ENCODE measurements at places on chromosomes 4 and X.
A peak's percentile ranks its signal among the peaks of the same experiment; 100 is the strongest.

GRCh38 chrX:154727871-154728270, 23.0 kb downstream of the GAB3 start:
- DNase-seq = no peak

GRCh38 chr4:57550198-57550597, 440.0 kb upstream of the IGFBP7 start:
- no peak for DNase-seq

DNA sequence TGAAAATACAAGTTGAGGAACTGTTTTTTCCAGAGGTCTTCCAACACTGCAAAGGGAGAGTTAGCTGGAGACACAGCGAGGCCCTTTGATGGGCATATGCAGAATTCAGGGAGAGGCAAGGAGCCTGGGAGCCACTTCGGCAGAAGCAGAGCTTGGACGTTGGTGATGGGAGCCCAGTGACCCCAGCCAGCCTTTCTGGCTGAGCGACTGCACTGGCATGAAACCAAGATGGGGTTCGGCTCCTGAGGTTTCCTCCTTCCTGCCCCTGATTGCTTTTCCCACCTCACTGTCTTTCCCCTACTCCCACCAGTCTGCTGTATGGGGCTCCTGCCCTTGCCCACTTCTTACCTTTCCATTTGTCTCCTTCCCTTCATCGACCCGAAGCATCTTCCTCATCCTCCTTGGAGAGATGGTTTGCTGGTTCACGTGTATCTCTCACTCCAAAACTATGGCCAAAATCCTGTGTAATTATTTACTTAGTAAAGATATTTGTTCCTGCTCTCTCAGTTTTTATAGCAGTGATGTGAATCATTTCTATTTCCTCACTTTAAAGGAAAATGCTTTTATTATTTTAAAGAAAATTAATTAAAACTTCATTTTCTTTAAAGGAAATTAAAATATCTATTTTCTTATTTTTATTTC, 100.5 kb downstream of the NFKB1 start:
- DNase-seq = no peak

DNA sequence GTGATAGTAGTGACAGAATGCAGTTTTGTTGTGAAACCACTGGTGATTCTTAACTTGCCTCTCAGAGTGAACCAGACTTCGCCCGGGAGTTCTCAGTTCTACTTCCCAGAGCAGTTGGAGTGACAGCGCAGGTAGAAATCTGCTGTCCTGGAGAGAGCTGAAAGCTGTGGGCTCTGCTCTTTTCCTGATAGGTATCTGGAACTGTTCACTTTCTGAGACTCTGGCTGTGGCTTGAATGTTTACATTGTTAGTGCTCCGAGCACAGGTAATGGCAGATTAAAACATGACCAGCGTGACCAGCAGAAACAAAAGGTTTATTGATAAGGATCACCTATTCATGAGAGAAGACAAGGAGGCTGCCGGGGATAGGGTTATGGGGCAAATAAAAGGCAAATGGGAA, 360.7 kb downstream of the BMPR1B start:
- no peak for DNase-seq

DNA sequence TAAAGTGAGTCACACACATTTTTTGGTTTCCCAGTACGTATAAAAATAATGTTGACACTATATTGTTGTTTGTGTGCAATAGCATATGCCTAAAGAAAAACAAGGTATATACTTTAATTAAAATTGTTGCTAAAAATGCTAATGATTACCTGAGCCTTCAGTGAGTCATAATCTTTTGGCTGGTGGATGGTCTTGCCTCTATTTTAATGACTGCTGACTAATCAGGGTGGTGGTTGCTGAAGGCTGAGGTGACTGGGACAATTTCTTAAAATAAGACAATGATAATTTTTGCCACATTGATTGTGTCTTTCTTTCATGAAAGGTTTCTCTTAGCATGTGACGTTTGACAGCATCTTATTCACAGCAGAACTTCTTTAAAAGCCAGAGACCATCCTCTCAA, 21.0 kb upstream of the ANXA10 start:
- no peak for DNase-seq

GRCh38 chr4:5041699-5042098, 9.6 kb upstream of the STK32B start:
- DNase-seq = no peak

- DNase-seq = no peak
Measured at GRCh38 chr4:77821775-77822174, 2.6 kb upstream of the CNOT6L start.

DNA sequence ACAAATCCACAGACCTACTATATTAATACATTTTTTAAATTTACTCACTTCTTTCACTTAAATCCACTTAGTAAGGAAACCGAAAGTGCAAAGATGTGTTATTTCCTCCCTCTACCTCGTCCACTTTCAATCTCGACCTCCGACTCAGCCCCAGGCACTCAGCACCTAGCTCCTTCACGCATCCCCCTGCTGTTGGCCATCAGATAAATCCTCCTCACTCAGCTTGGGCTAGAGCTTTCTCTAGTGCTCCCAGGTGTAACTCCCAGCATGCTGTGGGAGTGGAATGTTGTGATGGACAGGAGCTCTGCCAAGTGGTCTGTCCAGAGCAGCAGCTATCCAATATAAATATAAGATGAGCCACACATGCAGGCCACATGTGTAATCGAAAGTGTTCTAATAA, 26.7 kb upstream of the TEC start:
- DNase-seq = no peak

DNA sequence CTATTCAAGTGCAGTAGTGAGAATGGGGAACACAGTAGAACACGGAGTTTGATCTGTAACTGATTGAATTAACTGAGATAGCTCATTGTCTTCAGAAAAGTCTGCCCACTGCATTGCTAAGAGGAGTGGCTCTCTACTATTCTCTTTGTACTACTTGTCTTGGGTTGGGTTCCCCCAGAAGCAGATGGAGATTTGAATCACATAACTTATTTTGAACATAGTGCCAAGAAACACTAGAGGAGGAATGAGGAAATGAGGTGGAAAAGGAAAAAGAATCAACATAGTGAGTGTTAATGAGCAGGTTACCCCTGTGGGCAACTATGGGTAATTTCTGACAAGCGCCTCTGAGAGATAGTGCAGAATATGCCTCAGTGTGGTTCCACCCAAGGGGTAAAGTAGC, 362.7 kb downstream of the STIM2 start:
- DNase-seq = no peak

- DNase-seq = no peak
Measured at GRCh38 chr4:19300213-19300612, 951.5 kb upstream of the SLIT2 start.

DNA sequence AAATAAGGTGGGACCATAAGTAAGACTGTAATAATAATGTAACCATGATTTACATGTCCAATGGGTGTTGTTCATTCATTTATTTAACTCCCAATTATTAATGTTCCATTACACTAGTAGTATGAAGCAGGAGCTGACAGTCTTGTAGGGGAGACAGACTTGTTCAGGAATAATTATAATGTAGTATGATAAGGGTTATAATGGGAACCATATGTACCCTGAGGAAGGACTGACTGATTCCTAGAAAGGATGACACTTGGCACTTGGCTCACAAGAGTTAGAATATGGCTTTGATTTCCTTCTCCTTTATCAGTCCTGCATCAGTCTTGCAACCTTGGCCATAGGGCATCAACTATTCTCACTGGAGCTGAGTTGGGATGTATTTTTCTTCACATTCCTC, 24.2 kb downstream of the PCDH7 start:
- no peak for DNase-seq

GRCh38 chr4:3765271-3766035, 732 bp upstream of the ADRA2C start:
- no peak for DNase-seq

DNA sequence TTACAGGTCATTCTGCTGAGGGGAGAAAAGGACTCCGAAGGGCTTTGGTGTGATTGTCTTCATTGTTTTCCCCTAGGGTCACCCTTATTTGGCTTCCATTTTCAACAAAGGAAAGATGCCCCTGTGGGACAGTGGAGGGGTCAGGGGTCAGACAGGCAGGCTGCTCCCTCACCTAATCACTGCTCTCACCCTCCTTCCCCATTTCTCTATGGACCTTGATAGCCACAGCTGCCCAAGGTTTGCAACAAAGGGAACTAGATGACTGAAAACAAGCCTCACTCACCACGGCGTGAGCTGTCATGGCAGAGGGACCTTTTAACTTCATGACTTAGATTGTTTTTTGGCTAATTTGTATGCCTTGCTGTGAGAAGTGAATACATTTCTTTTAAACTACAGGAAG, 40.7 kb downstream of the C4orf51 start:
- DNase-seq = no peak

GRCh38 chr4:73869130-73870055, at the start of gene CXCL1:
CXCL1 (plus strand) TSS chr4:73869393; CDS start chr4:73869471, 78 bp downstream.
- DNase-seq = no peak

DNA sequence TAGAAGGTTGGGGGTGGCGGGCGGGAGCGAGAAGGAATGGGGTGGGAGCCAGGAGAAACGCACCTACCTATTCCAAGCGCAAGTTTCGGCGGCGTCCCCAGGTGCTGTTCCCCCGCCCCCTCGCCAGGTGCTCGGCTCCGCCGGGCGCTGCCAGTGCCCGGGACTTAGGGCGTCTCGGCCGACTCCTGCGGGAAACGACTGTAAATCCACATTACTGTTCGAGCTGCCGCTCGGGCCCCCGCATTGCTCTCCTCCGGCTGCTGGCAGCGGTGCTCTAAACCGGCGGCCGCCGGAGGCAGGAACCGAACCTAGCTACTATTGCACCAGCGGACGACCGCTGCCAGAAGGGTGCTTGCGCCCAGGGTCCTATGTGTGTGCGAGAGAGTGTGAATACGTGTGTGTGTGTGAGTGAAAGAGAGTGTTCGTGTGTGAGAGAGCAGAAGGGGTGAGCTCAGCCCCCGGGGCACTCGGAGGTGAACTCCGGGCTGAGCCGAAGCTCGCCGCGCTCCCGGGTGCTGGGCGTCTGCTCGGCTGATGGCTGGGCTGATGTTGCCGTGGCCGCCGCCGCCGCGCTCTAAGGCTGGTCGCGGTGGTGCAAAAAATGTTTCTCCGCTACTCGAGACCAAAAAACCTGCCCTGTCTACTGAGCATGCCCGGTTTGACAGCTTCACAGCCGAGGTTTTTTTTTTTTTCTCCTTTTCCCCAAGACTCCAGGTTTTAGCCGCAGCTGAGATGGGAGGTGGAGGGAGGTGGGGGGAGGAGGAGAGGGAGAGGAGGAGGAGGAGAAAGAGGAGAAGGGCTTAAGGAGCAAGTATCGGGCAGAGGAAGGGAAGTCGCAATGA, 115.7 kb upstream of the TEX13C start:
- peak; percentile 4 for DNase-seq

GRCh38 chrX:9842541-9842940, 56.3 kb downstream of the SHROOM2 start:
- no peak for DNase-seq

GRCh38 chr4:145199051-145199716, 18.8 kb upstream of the OTUD4 start:
- DNase-seq = no peak

- peak; percentile 10 for DNase-seq
Measured at GRCh38 chrX:101550751-101551379, 518 bp downstream of the ARMCX1 start.

- DNase-seq = no peak
Measured at GRCh38 chrX:134868771-134869495, 121.9 kb upstream of the SMIM10 start.

- DNase-seq = no peak
Measured at GRCh38 chr4:28176942-28177341, 1316.3 kb downstream of the STIM2 start.

GRCh38 chr4:158781963-158782362, 13.1 kb downstream of the FNIP2 start:
- DNase-seq = no peak

DNA sequence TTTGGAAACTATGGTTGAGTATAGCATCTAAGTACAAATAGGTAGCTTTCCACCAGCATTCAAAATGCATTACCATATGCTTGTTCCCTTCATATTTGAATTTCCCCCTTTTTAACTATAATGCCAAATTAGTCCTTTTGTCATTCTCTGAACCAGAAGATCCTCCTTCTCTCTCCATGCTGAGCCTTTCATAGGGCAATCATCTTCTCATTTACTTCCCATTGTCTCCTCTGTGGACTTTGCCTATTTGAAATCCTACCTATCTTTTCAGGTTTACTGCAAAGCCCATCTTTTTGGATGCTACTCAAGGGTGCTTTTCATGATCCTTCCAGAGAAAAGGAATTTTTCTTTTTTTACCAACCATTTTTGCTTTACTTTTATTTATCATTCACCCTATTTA, 54.7 kb downstream of the DKK2 start:
- DNase-seq = no peak

DNA sequence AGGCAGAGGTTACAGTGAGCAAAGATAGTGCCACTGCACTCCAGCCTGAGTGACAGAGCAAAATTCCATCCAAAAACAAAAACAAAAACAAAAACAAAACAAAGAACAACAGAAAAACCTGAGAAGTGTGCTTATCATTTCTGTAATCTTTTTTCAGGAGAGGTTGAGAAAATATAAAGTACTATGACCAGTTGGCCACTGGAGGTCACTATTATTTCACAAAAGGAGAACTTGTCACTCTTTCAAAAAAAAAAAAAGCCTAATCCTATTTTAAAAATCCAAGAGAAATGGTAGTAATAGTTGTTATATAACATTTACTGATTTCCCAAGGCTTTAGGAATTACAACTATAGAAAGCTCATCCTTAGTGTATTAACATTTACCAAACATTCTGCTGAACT, 24.9 kb upstream of the RNF150 start:
- DNase-seq = no peak

GRCh38 chrX:15953801-15954200, 99.2 kb upstream of the AP1S2 start:
- no peak for DNase-seq

DNA sequence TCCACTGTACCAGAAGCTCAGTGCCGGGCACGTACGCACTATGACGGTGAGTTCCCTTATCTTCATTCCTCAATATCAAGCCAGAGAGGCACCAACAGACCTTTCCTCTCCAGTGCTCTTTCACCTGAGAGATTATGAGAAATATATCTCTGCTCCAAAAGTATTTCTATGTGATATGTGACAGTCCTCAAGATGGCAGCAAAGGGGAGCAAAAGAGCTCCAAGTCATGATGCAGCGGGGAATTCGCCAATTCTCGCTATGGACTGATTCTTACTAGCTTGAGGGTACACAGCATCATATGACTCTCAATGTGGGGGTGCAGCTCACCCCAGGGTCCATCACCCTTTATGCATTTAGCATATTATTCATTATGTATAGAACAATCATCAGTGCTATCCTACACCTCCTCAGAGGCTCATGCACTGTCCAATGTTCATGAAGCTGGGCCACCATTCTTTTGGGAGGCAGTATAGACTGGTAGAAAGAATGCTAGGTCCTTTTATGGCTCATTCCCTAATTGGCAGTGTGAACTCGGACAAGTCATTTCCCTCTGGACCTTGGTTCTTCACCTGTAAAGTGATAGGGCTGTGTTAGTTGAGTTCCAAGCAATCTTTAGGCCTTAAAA, 12.8 kb upstream of the IQSEC2 start:
- DNase-seq = no peak

DNA sequence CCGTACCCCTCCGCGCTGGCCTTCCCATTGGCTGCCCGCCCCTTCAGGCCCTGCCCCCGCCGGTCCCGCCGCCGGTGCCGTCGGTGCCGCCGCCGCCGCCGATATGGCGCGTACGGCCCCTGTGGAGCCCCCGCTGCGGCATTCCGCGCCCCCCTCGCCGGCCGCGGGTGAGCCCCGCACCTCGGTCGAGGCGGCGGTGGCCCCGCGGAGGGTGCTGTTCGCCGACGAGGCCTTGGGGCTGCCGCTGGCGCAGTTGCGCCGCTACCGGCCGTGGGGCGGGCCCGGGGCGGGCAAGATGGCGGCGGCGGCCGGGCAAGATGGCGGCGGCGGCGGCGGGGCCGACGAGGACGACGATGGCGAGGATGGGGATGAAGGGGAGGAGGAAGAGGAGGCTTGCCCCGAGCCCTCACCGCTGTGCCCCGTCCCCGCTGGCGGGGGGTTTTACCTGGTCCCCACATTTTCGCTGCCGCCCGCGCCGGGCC, at the start of gene PPP1R3F:
PPP1R3F (plus strand) TSS at position 27 of the 482 bp plus-strand sequence; CDS start at position 104, 77 bp downstream.
- DNase-seq = no peak

Data from T1000 (cell line).